T-cell (primary cell): ENCODE measurements at places on chromosomes 2 and 18. TPM values are rescaled to one million over a fixed set of nuclear protein-coding genes. Genes with fewer than 3 reads are reported as not detected.

DNA sequence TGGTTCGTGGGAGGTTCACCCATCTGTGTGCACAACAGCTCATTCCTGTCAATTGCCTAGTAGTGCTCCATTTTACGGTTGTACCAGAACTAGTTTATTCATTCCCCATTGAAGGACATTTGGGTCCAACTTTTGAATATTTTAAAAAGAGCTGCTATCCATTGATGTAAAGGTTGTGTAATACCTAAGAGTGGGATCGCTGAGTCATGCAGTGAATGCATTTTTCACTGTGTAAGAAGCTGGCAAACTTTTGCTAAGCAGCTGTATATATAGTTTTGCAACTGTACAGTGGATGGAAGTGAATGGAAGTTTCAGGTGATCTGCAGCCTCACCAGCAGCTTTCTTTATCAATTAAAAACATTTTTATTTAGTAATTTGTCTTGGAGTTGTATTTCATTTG lies 104.5 kb downstream of the DCDC2C start:
- H3K27ac ChIP-seq: no peak overlapping the region
- DNase-seq: no peak
- no peaks in the 10 kb centered on the region for H3K27me3 ChIP-seq

GRCh38 chr2:26952374-26952773 lies 18.1 kb upstream of the MAPRE3 start:
- peaks cover 34% of the 10 kb centered on the region for H3K27me3 ChIP-seq
- no peak overlapping the region for H3K27ac ChIP-seq
- H3K4me3 ChIP-seq: no peak overlapping the region

GRCh38 chr2:126751477-126751876 lies 95.5 kb downstream of the GYPC start:
- no peak overlapping the region for H3K27ac ChIP-seq
- H3K4me3 ChIP-seq: no peak overlapping the region
- H3K4me1 ChIP-seq: peaks cover 6% of the 10 kb centered on the region
- no peaks in the 10 kb centered on the region for H3K36me3 ChIP-seq

GRCh38 chr2:72144274-72144631 lies 3.4 kb downstream of the CYP26B1 start:
- no peak for DNase-seq
- H3K27ac ChIP-seq: no peak overlapping the region
- H3K4me3 ChIP-seq: no peak overlapping the region
- H3K27me3 ChIP-seq: peaks cover 77% of the 10 kb centered on the region
- no peaks in the 10 kb centered on the region for H3K36me3 ChIP-seq

- H3K4me3 ChIP-seq: no peak overlapping the region
- H3K27ac ChIP-seq: no peak overlapping the region
- no peak for DNase-seq
- H3K36me3 ChIP-seq: no peaks in the 10 kb centered on the region
- no peaks in the 10 kb centered on the region for H3K4me1 ChIP-seq
These were observed 833.1 kb upstream of the NXPH2 start for GRCh38 chr2:139613264-139613663.

- H3K4me3 ChIP-seq: no peak overlapping the region
- DNase-seq: no peak
- peaks cover 3% of the 10 kb centered on the region for H3K27me3 ChIP-seq
- no peak overlapping the region for H3K27ac ChIP-seq
These were observed 42.9 kb upstream of the TUBA3E start for GRCh38 chr2:130241041-130241707.

- DNase-seq: no peak
- no peaks in the 10 kb centered on the region for H3K27me3 ChIP-seq
- H3K36me3 ChIP-seq: no peaks in the 10 kb centered on the region
These were observed 84.0 kb downstream of the HIBCH start for GRCh38 chr2:190235551-190236075.

DNA sequence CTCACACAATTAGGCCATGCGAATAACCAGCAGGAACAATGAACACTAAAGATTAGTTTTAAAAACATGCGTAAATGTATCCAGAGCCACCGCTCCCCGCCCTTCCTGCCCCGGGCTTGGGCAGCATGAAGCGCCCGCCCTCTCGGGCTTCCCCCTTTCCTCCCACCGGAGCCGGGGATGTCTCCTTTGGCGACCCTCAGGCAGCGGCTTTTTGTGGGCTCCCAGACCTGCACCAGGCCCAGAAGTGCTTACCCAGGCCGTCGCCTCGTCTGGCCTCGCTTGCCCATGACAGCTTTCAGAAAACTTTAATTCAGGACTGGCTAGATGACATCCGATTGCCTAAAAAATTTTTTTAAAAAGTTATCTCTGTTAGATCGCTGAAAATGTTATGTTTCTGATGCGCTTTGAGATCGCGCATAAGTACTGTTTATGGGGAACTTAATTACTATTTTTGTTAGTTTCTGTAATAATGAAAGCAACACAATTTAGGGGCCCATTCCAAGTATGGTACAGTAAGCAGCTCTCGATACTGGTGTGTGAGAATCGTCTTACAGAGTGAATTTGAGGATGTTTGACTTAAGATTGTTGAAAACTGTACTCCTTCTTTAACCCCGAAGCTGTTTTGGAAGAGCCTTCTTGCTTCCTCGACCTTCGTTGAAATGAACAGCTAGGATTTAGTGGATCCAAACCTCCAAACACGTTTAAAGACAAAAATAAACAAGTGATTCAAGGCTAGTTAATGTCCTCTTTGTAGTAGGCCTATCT lies 1.1 kb downstream of the MAP3K20 start:
- H3K27ac ChIP-seq: no peak overlapping the region
- H3K4me1 ChIP-seq: peaks cover 10% of the 10 kb centered on the region
- no peaks in the 10 kb centered on the region for H3K36me3 ChIP-seq

DNA sequence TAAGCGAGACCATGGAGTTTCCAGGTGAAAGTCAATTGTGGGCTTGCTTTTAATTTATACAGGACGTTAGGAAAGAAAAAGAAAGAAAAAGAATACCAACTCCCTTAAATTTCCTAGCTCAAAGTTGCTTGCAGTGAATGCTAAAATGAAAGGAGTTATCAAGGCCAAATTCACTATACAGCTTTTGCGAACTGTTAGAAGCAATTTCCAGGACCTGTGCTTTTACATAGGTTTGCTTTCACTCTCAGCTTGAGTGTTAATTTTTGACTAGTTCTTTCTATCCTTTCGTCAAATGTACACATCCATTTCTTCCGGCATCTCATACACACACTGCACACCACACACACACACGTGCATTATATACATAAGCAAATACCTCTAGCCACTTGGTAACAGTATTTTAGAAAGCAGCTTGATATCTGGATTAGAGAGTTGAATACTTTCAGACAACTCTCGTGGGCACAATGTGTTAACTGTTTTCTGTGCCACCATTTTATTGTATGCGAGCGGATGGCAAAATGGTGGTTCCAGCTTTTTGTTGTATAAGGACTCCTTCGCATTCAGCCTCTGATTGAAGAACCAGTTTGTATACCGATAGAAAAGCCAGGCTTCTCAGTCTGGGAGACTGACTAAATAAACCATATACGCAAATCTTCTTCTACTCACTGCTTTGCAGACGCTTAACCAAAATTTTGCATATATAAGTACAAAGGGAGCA lies 381.8 kb downstream of the MTX2 start:
- no peaks in the 10 kb centered on the region for H3K36me3 ChIP-seq
- no peaks in the 10 kb centered on the region for H3K4me1 ChIP-seq
- H3K4me3 ChIP-seq: no peak overlapping the region
- H3K27me3 ChIP-seq: peaks cover 3% of the 10 kb centered on the region
- no peak overlapping the region for H3K27ac ChIP-seq
- DNase-seq: no peak

- no peak overlapping the region for H3K4me3 ChIP-seq
- no peaks in the 10 kb centered on the region for H3K4me1 ChIP-seq
- no peak overlapping the region for H3K27ac ChIP-seq
These were observed 81.8 kb downstream of the RTP5 start for GRCh38 chr2:241951316-241951700.

DNA sequence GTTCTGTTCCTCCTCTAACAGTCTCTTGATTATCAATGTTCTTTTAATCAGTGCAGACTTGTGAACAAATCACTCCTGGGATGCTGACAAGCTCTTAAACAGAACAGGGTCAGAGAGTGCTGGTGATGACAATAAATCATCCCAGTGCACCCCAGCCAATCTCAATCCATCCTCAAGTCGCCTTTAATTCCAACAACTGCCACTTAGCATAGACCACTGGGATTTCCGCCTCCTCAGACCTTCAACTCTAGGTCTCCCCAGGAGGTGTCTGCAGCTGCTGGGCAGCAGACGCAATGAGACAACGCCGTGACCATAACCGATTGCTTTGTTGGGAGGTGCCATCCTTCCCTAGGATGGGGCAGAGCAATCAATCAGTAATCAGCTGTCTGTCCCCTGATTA lies 184.2 kb upstream of the ACAA2 start:
- H3K27ac ChIP-seq: no peak overlapping the region
- no peak for DNase-seq
- H3K36me3 ChIP-seq: no peaks in the 10 kb centered on the region
- no peaks in the 10 kb centered on the region for H3K4me1 ChIP-seq
- H3K4me3 ChIP-seq: no peak overlapping the region

DNA sequence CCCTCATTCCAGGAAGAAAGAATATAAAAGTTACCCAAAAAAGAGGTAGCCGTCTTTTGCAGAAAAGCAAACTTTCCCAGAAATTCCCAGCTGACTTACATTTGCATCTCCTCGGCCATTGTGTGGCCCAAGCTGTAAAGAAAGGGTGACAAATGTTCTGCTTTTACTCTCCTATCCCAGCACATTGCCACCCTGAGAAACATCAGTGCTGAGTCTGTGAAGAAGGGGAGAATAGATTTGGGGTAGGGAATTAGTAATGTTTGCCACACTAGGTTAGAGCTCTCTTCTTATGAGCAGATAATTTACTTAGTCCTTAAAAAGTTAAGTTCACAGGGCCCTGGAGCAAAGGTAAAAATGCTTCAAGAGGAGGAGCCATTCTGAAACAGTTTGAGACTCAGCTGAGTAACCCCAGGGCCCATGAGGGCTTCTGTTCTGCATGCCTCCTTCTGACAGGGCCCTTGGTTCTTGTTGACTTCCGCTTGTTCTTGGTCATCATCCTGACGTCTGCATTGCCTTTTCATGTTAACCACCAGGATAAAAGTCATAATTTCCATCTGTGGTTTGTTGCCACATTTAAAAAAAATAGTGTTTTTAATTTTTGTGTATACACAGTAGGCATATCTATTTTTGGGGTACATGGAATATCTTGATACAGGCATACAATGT lies 550.7 kb downstream of the RNF144A start:
- peaks cover 20% of the 10 kb centered on the region for H3K4me1 ChIP-seq
- H3K4me3 ChIP-seq: no peak overlapping the region
- peak overlapping the region; percentile 38 for H3K27ac ChIP-seq
- H3K36me3 ChIP-seq: no peaks in the 10 kb centered on the region
- no peaks in the 10 kb centered on the region for H3K27me3 ChIP-seq

DNA sequence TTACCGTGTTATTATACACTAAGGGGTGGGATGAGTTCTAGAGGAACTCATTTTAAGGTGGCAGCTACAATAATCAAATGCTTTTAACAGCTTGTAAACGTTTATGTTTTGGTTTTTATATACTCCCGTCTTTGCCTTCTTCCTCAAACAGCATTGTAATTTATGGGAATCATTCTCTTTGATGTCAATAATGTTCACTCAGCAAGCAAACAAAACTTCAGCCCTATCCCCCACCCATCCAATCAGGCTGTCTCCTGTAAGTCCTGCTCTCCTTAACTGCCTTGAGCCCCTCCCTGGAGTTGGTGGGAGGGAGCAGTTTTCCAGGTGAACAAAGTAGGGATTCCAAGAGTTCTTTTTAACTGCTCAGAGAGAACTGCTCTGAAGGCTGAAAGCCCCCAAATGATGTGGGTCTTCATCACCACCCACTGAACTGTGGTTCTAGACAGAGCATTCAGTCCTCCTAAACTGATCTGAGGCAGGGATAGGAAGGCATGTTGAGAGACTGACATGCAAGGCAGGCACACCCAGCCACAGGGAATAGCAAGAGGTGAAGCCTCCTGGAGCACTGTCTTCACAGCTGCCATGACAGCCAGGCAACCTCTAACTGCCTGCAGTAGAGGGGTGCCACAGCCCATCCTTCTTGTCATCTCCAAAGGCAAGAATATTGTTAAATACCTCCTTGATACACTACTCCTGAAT lies 17.5 kb downstream of the MYO5B start:
- H3K36me3 ChIP-seq: no peaks in the 10 kb centered on the region
- no peaks in the 10 kb centered on the region for H3K4me1 ChIP-seq
- H3K27ac ChIP-seq: no peak overlapping the region
- peaks cover 2% of the 10 kb centered on the region for H3K27me3 ChIP-seq
- no peak for DNase-seq
- H3K4me3 ChIP-seq: no peak overlapping the region

DNA sequence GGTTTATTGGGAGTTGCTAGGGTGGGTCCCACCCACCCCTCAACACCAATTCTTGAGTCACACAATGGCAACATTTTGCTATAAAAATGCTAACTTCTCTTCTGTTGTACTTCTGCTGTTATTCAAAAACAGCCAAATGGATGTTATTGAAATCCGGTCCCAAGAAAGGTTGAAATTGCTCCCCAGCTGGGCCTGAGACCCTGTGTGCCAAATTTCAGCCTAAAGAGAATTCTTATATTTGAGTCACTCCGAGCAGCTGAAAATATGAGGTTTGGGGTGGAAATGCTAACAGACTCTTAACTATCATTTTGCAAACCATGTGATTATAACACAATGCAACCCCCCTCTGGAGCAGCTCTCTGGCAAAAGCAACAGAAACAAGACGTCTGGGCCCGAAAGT lies 27.0 kb upstream of the ACVR1 start:
- no peak overlapping the region for H3K4me3 ChIP-seq
- H3K4me1 ChIP-seq: peaks cover 23% of the 10 kb centered on the region
- DNase-seq: no peak
- H3K27me3 ChIP-seq: no peaks in the 10 kb centered on the region
- H3K36me3 ChIP-seq: no peaks in the 10 kb centered on the region
- H3K27ac ChIP-seq: no peak overlapping the region

DNA sequence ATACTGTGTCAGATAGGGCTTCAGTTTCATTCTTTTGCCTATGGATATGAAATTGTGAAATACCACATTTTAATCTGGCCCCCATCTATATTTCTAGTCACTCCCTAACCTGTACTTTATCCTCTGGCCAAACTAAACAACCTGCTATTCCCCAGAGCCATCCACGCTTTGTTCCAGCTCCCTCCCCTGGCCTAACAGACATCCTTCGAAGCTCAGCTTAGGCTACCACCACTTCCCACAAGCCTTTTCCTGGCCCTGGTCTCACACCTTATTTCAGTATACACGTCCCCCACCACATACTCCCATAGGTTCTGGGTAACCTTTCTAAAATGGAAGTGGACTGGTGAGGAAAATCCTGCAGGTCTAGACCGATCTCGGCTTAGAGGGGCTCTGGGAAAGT lies 55.4 kb downstream of the MAP4K3 start:
- H3K4me3 ChIP-seq: no peak overlapping the region
- no peaks in the 10 kb centered on the region for H3K27me3 ChIP-seq
- H3K4me1 ChIP-seq: no peaks in the 10 kb centered on the region
- no peak for DNase-seq
- H3K27ac ChIP-seq: no peak overlapping the region
- H3K36me3 ChIP-seq: no peaks in the 10 kb centered on the region

- peak overlapping the region; percentile 78 for H3K4me3 ChIP-seq
- no peaks in the 10 kb centered on the region for H3K27me3 ChIP-seq
- peaks cover 14% of the 10 kb centered on the region for H3K4me1 ChIP-seq
- DNase-seq: peak; percentile 62
- H3K36me3 ChIP-seq: no peaks in the 10 kb centered on the region
These were observed 302 bp downstream of the TXNL4A start for GRCh38 chr18:79988071-79988450.

The ATP8B1 gene
- 0.46 TPM for total RNA-seq

The TRIM54 gene
- total RNA-seq: not detected

The CIDEA gene
- total RNA-seq: not detected

The ACADL gene
- not detected for total RNA-seq

The TXNDC2 gene
- total RNA-seq: not detected
